ENCODE measurements at places on chromosomes 1 and 21.

- DNase-seq = no peak
Observed at GRCh38 chr1:8776104-8776503, 41.3 kb downstream of the RERE start.

DNA sequence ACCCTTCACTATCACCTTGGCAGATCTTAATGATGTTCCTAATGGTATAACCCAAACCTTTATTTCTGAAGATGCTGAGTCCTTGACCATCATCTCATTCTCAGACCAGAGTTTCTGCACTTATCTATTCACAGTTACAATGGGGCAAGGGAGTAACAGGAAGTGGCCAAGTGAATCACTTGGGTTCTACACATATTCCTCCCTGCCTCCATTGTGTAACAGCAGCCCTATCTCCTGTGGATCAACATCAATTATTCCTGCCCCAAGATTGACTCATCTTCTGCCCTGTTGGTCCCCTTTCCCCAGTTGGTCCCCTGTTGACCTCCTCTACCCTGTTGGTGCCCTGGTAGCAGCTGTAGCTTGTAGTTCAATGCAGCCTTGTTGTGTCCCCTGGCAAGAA, 10.3 kb upstream of the S100A7 start:
- DNase-seq = no peak

GRCh38 chr1:198641966-198642668, 3.3 kb downstream of the PTPRC start:
- DNase-seq = peak; percentile 65

GRCh38 chr1:216464489-216464888, 41.2 kb upstream of the USH2A start:
- no peak for DNase-seq

DNA sequence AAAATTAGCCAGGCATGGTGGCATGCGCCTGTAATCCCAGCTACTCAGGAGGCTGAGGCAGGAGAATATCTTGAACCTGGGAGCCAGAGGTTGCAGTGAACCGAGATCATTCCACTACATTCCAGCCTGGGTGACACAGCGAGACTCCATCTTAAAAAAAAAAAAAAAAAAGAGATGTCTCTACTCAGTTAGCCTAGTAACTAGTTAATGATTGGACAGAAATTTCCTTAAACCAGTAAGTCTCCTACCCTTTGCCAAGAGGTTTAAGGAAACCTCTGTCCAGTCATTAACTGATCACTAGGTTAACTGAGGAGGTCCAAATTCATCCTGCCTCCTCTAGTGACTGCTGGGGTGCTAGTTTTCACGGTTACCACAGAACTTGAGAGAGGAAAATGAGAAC, 143.9 kb upstream of the UBE2U start:
- no peak for DNase-seq

DNA sequence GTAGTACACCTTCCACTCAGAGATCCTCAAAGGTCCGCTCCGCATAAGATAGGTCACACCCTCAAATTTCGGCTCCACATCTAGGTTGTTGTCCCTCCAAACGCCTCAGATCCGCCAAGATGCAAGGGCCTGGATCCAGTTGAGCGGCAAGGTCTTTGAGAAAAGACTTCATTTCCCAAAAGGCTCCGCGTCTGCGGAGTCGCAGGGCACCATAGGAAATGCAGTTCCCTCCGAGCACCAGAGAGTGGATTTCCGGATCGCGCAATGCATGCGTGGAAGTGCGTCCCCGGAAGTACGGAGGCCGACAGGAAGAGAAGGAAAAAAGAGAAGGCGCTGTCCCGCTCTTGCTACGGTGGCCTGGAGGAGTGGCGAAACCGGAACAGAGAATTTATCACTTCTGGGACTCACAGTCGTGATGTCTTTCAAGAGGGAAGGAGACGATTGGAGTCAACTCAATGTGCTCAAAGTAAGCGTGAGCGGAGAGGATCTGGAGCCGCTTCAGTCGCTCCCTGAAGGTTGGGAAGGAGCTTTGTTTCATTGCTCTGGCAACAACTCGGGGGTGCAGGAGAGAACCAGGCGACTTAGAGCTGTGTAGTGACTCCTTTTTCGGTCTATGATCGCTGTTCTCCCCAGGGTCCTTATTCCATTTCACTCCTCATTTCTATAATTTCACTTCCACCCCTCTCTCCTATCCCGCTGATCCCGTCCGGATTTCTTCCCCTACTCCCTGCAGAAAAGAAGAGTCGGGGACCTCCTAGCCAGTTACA, at the start of the genes LYSMD1 and SCNM1:
LYSMD1 (minus strand) TSS at position 165 of the 767 bp plus-strand sequence. CDS start 644 bp downstream, outside the sequence.
SCNM1 (plus strand) TSS at position 407 of the 767 bp plus-strand sequence; CDS start at position 416, 9 bp downstream.
- peak; percentile 99 for DNase-seq

GRCh38 chr1:160779626-160780397, 16.2 kb upstream of the LY9 start:
- peak; percentile 67 for DNase-seq

DNA sequence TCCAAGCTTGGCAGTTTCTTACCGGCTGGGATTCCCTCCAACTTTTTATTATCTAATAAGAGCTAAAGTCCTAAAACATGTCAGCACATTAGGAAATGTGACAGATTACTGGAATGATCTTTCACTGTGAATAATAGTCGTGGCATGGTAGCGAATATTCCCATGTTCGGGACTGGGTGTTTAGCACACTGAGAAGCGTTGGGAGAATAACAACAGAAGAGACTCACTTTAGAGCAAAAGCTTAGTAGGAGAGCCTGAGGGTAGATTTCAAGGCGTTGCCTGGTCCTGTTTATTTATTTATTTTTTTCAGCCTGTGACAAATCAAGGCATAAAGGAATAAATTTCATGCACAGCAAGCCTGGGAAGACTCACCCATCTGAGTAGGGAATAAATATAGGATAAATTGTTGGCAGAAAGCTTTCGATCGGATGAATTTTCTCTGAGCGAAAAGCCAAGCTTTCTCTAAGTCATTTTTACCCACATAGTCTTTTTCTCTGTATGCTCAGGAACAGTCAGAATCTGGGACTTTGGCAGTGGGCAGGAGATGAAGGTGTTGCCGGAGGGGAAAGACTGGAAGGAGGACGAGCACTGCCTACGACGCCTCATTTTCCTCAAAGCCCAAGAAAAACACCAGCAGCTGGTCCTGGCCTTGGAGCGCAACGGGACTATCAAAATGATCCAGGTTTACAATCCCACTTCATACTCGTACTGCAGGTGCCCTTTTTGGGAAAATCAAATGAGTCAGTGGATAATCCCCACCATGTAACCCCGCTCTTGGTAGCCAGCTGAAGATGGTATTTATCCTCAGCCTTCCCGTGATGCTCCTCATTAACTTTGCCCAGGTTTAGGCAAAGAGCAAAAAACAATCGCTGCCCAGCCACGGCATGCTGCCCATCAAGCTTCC, 97.2 kb downstream of the WDR64 start:
- no peak for DNase-seq

DNA sequence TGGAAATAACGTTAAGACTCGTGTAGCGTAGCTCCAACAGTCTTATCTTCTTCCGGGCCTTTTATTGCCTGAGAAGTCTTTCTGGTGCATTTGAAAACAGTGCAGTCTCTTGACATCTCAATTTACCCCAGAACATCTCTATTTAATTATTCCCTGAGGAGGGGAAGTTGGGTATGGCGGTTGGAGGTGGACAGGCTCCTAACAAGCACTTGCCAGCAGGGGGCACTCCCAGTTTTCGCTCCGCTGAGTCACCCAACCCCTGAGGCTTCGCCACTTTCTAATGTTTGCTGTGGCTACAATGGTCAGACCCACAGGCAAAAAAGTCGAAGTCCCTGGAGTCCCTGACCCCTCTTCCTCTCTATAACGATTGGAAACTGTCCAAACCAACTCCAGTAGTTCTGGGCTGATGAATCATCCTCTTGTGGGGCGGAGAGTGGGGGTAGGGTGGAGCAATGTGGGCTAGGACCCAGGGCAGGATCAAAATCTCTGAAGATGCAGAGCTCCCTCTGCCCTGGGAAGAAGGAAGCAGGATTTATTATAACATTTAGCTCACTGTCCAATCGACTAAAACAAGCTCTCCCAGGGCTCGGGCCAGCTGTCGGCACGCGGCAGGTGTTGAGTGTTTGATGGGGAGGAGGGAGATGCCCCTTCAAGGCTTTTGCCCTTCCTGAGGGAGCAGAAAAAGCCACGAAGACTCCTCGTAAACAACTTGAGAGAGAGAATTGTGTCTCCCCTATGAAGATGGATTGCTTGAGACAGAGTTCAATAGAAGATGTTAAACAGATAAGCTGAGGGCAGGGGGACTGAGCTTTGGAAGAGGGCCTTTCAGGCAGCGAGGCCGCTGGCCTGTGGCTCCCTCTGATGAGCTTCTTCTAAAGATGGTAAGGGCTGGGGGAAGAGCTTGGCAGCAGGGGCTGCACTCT, 85.7 kb downstream of the BRINP2 start:
- DNase-seq = peak; percentile 77

DNA sequence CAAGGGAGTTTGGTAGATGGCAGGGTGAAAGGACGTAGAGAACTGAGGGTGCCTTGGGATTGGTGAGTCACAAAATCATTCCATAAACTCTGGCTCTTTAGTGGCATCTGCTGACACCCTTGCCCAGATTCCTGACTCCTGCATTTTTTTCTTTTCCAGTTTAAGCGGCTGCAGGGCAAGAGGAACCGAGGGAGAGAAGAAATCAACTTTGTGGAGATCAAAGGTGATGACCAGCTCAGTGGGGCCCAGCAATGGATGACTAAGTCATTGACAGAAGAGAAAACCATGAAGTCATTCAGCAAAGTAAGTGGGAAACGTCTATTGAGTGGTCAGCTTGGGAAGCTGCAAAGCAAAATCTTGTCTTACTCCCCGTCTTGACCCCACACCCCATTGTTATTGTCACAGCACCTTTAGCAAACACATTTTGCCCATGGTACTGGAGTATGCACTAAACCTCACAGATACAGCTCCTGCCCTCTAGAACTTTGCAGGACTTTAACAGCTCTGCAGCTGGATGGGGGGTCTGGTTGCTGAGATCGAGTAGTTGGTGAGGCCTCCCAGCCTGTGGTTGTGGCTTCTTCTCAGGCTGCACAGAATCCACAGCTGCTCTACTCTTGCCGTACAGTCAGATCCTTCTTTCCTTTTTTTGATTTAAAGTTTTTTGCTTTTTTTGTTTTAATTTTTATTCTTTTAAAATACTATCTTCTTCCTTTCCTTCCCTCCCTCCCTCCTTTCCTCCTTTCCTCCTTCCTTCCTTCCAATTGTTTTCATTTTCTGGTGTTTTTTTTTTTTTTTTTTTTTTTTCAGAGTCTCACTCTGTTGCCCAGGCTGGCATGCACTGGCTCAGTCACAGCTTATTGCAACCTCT, 21.9 kb downstream of the SH2D2A start:
- no peak for DNase-seq

- peak; percentile 78 for DNase-seq
Observed at GRCh38 chr1:198157847-198158725, 1.3 kb downstream of the NEK7 start.

- no peak for DNase-seq
Observed at GRCh38 chr1:241738284-241739078, 86.4 kb downstream of the WDR64 start.
